Ovary (tissue), 10 donors: ENCODE measurements at places on chromosomes 3 and 15. TPM values are rescaled to one million over a fixed set of nuclear protein-coding genes. Genes with fewer than 3 reads are reported as not detected.

DNA sequence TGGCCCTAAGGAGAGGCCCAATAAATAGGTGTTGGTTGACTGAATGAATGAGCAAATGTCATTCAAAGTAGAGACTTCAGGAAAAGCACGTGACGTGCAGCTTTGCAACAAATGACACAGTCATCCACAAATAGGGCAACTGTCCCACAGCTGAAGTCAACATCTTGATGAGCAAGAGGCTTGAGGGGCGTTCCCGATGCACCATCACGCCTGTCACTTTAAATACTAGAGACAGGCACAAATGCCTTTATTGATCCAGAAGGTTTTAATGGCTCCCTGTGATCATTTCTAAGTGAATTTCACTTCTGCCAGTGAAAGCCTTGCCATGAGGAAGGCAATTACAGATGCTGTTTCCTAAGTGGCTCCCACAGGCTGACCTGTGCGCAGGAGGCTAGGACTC lies 43.6 kb downstream of the ABTB1 start:
- H3K4me3 ChIP-seq, result no peak overlapping the region
- H3K4me1 ChIP-seq, result no peaks in the 10 kb centered on the region
- DNase-seq, result peak; percentile 1
- no peaks in the 10 kb centered on the region for H3K27me3 ChIP-seq
- no peak overlapping the region for H3K27ac ChIP-seq
- no peaks in the 10 kb centered on the region for H3K36me3 ChIP-seq

The CHCHD6 gene
- 12.5 TPM for total RNA-seq

GRCh38 chr3:52531860-52532516 lies 1.7 kb downstream of the NT5DC2 start:
- H3K27ac ChIP-seq, result peak overlapping the region; percentile 7
- no peak overlapping the region for H3K4me3 ChIP-seq

GRCh38 chr3:74331711-74332110 lies 282.7 kb downstream of the CNTN3 start:
- H3K4me1 ChIP-seq, result no peaks in the 10 kb centered on the region
- no peak for DNase-seq
- H3K27me3 ChIP-seq, result no peaks in the 10 kb centered on the region
- H3K27ac ChIP-seq, result no peak overlapping the region
- no peak overlapping the region for H3K4me3 ChIP-seq

DNA sequence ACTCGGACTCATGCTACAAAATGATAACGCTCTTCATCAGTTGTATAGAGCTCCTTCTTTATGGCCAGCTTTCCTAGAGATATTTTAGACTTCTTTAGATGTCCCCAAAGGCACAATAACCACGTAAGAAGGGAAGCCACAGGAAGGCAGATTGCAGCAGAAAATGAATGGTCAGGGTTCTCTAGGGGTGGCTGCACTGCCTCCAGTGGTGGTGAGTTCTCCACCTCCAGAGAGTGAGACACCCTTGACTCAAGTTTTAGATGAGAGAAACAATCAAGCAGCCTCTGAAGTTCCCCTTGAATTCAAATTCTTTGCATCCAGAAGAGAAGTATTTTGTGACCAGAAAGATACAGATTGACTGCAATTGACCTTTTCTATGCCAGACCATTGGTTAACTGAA lies 191.5 kb downstream of the TP63 start:
- no peaks in the 10 kb centered on the region for H3K4me1 ChIP-seq
- H3K36me3 ChIP-seq, result no peaks in the 10 kb centered on the region
- no peak overlapping the region for H3K4me3 ChIP-seq
- no peak overlapping the region for H3K27ac ChIP-seq
- no peak for DNase-seq
- H3K27me3 ChIP-seq, result no peaks in the 10 kb centered on the region

The RETNLB gene
- total RNA-seq, result not detected

GRCh38 chr15:33618350-33618749 lies 307.6 kb downstream of the RYR3 start:
- no peaks in the 10 kb centered on the region for H3K27me3 ChIP-seq
- H3K4me3 ChIP-seq, result no peak overlapping the region
- no peak for DNase-seq
- no peaks in the 10 kb centered on the region for H3K36me3 ChIP-seq
- no peak overlapping the region for H3K27ac ChIP-seq

- no peak for DNase-seq
- H3K4me3 ChIP-seq, result no peak overlapping the region
- H3K4me1 ChIP-seq, result no peaks in the 10 kb centered on the region
- no peaks in the 10 kb centered on the region for H3K27me3 ChIP-seq
Measured at GRCh38 chr3:159150180-159150579, 348.3 kb downstream of the MFSD1 start.

DNA sequence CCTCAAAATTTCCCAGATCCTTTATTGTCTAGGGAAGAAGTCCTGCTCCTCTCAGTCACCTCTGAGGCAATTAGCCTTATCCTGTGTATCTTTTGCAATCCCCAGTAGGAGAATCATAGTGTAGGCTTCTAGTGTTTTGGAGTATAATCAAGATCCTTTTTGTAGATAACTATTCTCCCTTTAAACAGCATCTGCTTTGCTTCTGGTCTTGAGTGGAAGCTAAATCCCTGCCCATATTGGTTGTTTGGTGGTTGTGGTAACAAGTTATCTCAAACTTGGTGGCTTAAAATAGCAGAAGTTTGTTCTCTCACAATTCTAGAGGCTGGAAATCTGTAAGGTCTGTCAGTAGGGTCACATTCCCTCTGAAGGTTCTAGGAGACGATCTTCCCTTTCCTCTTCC lies 217.5 kb upstream of the RASGRP1 start:
- DNase-seq, result no peak
- no peaks in the 10 kb centered on the region for H3K4me1 ChIP-seq
- no peaks in the 10 kb centered on the region for H3K36me3 ChIP-seq
- no peak overlapping the region for H3K4me3 ChIP-seq
- H3K27ac ChIP-seq, result no peak overlapping the region

DNA sequence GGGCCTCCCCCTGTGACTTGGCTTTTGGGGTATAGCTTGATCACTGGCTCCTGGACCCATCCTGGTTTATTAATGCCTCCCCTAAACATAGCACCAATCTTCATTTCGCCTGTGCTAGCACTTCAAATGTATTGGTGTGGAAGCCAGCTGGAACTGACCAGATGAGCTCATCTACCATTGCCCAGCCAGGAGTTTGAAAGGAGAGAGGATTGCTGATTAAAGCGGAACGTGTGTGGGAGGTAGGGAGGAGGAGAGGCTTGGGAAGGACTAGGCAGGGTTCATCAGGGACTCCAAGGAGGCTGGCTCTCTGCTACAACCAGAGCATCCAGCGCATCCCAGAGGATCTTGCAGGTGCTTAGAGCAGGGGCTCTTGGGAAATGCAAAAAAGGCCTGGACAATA lies 34.4 kb upstream of the TLE3 start:
- H3K36me3 ChIP-seq, result no peaks in the 10 kb centered on the region
- H3K27ac ChIP-seq, result no peak overlapping the region
- H3K4me3 ChIP-seq, result no peak overlapping the region
- no peaks in the 10 kb centered on the region for H3K4me1 ChIP-seq

DNA sequence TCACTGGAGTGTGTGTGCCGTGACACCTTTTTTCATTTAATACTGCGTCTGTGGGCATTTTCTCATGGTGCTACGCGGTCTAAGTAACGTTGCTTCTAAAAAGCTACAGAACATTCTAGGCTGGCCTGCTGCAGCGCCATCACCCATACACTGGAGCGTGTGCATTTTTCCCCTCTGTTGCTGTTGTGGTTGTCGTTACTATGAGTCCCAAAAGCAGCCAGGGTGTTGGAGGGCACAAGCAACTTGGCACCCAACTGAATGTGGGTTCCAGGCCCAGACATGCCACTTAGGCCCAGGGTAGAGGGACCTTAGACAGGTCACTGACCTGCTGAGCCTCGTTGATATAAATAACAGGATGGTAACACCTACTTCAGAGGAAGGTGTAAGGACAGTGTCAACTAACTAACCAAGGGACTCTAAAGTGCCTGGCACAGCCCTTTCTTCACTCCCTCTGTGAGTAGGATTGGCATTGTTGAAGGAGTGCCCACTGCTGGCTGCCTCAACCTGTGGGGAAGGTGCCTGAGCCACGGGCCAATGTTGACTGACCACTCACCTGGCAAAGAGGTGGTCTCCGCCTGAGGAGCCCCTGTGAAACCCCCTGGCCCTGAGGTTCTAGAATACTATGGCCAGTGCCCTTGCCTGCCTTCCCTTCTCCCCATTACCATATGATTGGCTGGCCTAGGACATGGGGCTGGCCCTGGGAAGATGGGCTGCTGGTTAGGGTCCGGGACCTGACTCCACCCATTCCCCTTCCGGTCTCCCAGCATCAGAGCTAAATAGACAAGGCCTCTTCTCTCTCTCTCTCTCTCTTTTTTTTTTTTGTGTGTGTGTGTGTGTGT lies 3.5 kb downstream of the CSK start:
- H3K4me1 ChIP-seq, result peaks cover 30% of the 10 kb centered on the region
- no peak for DNase-seq
- no peak overlapping the region for H3K4me3 ChIP-seq
- no peaks in the 10 kb centered on the region for H3K36me3 ChIP-seq

- no peak for DNase-seq
- no peaks in the 10 kb centered on the region for H3K4me1 ChIP-seq
- H3K36me3 ChIP-seq, result no peaks in the 10 kb centered on the region
- no peak overlapping the region for H3K27ac ChIP-seq
- no peaks in the 10 kb centered on the region for H3K27me3 ChIP-seq
Measured at GRCh38 chr3:178706411-178706810, 170.2 kb downstream of the KCNMB2 start.

DNA sequence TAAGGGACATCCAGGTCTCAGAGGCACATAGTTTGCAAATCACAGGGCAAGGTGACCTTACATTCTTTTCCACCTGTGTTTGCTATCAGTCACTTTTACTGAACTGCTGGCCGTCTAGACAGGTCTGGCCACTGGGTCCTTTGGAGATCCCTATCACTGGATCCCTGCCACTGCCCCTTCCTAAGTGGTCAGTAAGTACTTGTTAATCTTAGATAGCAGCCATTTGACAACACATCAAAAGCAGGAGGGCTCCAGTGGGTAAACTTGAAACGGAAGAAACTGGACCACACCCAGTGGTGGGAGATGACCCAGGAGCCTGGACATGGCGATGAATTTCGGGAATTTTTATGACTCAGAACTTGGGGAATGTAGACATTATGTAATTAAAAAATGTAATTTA lies 28.9 kb upstream of the RASGRP1 start:
- DNase-seq, result no peak
- H3K36me3 ChIP-seq, result no peaks in the 10 kb centered on the region
- H3K27me3 ChIP-seq, result no peaks in the 10 kb centered on the region
- no peak overlapping the region for H3K27ac ChIP-seq
- H3K4me3 ChIP-seq, result no peak overlapping the region
- no peaks in the 10 kb centered on the region for H3K4me1 ChIP-seq

The GJD2 gene
- not detected for total RNA-seq

- no peak overlapping the region for H3K27ac ChIP-seq
- H3K36me3 ChIP-seq, result no peaks in the 10 kb centered on the region
- no peak overlapping the region for H3K4me3 ChIP-seq
- no peaks in the 10 kb centered on the region for H3K27me3 ChIP-seq
- no peaks in the 10 kb centered on the region for H3K4me1 ChIP-seq
Measured at GRCh38 chr3:4471907-4472306, 4.8 kb upstream of the SUMF1 start.

- no peak overlapping the region for H3K27ac ChIP-seq
- peaks cover 2% of the 10 kb centered on the region for H3K4me1 ChIP-seq
- no peak overlapping the region for H3K4me3 ChIP-seq
- no peaks in the 10 kb centered on the region for H3K36me3 ChIP-seq
Measured at GRCh38 chr15:47908486-47908885, 191.2 kb downstream of the SEMA6D start.

DNA sequence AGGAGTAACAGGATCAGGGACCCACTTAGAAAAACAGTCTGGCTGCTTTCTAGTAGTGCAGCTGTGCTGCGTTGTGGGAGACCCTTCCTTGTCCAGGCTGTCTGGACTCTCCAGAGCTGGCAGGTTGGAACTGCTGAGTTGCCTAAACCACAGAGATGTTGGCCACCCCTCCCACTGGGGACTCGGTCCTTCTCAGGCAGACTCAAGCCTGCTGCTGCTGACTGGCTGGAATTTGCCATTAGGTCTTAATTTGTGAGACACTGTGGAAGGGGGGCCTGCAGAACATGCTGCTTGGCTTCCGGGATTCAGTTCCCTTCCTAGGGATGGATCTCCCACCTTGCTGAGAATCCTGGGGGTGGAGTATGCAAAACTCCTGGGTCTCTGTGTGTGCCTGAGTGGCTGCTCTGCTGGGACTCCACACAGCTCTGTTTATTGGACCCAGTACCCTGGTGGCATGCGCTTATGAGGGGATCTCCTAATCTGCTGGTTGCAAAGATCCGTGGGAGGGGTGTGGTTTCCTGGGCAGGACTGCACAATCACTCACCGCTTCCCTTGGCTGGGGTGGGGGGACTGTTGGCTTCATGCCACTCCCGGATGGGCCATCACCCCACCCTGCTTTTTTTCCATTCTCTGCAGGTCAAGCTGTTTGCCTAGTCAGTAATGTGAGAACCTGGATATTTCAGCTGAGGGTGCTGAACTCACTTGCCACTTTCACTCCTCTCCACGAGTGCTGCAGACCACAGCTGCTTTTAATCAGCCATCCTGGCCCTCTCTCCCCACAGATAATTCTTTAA lies 150.5 kb downstream of the CFAP20DC start:
- no peaks in the 10 kb centered on the region for H3K36me3 ChIP-seq
- DNase-seq, result peak; percentile 42
- no peaks in the 10 kb centered on the region for H3K27me3 ChIP-seq
- H3K4me1 ChIP-seq, result no peaks in the 10 kb centered on the region
- no peak overlapping the region for H3K27ac ChIP-seq

DNA sequence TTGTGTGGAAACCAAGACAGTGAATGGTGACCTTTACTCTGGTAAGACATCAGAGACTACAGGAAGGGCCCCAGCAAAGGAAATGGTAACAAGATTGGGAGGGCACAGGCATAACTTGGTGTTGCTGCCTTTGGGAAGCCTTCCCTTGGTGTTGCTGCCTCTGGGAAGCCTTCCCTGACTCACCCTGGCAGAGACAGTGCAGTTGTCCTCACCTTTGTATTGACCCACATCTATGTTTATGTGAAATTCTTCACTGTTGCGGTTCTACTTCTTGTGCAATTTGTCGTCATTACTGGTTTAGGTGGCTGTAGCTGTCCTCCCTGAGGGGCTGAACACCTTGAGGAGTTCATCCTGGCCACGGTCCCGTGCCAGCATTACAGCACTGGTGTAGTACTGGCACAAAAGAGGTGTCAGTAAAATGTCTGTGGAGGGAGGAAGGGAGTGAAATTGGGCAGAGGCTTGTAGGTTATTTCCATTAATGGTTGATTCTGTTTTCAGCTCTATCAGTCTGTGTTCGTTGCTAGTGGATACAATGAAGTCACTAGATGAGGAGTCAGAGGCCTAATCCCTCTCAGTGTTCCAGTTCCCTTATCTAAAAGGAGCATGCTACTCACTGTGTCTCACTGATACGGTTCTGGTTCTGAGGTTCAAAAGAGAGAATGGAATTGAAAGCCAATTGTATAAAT lies 21.6 kb downstream of the IFT122 start:
- no peak overlapping the region for H3K27ac ChIP-seq
- H3K36me3 ChIP-seq, result no peaks in the 10 kb centered on the region
